RPMI7951 (cell line): ENCODE measurements at places on chromosomes 5 and 9. TPM values are rescaled to one million over a fixed set of nuclear protein-coding genes. Genes with fewer than 3 reads are reported as not detected.

- DNase-seq, result no peak
Observed at GRCh38 chr5:141815051-141815795, 63.0 kb downstream of the PCDH1 start.

- DNase-seq, result no peak
Observed at GRCh38 chr9:74921737-74922136, 31.0 kb downstream of the C9orf40 start.

DNA sequence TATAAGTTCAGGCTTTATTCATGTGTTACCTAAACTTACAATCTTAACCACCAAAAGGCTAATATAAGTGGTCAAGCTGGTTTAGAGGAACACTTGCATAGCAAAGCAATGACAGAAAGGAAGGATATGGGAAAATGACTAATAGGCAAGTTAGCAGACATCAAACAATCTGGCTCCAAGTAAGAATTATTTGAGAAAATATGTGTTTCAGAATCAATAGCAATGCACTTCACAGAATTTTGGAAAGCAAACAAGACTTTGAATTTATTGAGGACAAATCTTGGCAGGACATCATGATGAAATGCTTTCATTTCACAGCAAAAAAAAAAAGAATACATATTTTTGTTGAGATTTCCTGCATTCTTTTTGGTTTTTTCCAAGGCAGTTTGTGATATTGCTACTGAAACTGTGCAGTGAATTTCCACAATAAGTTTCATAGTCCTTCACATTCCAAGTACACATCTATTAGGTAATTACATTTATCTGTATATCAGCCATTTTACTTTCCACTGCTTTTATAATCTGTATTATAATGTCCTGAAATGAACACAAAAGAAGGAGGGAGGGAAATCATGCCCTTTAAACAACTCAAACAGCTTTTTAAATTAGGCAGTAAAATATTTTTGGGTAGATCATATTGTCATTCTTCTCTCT lies 417.9 kb downstream of the NR2F1-AS1 start:
- DNase-seq, result peak; percentile 83

DNA sequence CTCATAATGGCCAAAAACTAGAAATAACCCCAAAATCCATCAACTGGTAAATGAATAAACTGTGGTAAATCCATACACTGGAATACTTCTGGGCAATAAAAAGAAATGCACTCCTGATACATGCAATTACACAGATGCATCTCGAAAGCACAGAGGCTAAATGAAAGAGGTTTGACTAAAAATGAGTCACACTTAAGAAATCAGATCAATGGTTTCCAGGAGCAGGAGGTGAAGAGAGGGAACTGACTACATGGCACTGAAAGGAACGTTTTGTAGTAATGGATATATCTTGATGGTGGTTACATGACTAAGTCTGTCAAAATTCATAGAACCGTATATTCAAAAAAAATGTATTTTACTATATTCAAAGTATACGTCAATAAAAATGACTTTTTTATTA lies 42.4 kb downstream of the STRBP start:
- peak; percentile 28 for DNase-seq

DNA sequence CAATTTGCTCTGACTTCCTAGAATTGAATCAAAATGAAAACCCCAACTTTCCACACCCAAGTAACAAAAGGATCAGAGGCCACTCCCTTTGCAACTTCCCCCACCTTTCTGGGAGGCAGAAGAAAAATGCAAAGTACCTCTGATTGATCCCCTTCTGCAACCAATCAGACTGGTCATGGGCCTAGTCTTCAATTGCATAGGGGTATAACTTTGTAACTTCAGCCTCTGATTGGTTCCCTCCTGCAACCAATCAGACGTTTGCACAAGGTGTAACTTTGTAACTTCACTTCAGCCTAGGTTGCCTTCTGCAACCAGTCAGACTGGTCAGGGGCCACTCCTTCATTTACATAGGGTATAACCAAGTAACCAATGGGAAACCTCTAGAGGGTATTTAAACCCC lies 38.3 kb upstream of the CNOT6 start:
- no peak for DNase-seq

DNA sequence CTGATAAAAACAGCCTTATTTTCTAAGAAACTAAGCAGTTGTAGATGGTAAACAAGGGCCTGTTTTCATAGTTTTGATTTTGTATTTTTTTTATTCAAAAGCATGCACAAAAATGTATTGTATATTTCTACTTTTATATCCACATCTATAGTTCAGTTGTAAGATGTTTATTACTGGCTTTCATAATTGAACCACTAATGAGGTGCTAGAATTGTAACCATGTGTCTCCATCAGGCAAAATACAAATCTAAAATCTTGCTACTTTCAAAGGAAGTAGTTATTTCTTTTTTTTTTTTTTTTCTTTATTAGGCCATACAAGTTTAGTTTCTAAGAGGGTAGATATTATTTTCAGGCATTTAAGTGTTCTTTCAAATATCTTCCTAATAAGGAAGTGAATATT lies 1755.0 kb downstream of the MAT2B start:
- DNase-seq, result no peak

DNA sequence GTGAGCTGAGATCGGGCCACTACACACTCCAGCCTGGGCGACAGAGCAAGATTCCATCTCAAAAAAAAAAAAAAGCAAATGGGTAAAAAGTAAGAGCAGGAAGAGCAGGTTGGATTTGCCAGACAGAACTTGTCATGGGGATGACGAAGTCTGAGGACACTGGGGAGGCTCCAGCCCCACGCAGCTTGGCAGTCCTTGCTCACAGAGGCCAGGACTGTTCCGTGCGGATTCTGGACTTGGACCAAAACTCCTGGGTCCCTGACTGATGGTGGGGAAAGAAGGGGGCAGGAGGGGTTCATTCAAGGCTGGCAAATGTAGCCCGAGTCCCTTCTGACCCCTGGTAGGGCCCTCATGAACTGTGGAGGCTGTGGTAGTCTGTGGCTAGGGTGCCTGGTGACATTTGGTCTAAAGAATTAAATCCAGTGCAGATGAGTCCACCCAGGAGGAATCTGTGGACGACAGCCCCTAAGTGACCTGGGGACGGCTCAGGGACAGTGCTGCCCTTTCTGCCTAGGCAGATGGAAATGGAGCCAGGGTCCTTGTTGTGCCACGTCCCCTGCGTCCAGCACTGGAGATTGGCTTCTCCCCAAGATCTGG lies 3.1 kb downstream of the FGD3 start:
- DNase-seq, result no peak

DNA sequence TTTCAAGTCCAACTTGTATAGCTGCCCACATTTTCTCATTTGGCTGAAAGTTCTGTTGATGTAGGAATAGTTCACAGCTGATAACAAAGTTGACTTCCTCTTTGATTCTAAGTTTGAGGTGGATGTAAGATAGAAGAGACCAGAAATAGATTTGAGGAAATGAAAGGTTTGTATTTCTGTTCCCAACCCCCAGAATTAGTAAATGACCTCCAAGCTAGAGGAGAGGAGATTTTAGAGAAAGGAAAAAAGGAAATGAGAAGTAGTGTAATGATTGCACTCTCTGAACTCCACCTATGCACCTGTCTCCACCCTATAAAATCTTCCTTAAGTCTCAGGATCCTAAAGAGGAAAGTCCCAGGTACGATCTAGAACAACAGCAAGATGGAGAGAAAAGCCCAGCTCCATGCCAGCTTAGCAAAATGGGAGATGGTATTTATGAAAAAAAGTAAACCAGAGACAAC lies 130.4 kb upstream of the POC5 start:
- DNase-seq, result no peak

DNA sequence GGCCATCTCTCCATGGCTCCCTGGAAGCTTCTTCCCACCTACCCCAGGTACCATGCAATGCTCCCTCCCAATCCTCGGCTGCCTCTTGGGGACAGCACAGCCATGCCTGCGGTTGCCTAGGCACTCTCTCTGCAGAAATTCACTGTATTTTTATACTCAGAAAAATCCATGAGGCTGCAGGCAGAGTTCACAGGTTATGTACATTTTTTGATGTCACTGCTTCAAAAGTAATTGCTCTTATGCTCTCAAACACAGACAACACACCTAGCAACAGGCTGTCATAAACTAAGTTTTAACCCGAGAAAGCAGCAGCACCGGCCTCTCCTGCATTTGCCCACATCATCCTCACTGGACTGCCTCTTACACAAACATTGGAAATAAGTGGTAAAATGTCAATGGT lies 102.4 kb downstream of the AK8 start:
- DNase-seq, result no peak

DNA sequence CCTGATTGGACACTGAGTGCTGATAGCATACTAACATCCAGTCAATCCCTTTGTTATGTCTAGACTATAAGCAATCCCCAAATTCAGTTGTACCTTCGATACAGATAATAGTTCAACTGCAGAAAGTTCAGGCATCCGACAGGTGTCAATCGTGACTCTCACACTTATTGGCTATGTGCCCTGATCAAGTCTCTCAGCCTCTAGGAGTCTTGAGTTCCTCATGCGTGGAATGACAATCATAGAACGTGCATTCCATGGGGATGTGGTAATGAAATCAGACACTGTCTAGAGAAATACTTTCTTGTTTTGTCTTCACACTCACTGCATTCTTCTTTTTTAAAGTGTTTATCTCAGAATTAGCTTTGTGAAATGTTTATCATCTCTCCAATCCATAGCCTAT lies 4.8 kb downstream of the ANKRD34B start:
- no peak for DNase-seq

GRCh38 chr9:125902831-125903512 lies 155.8 kb downstream of the PBX3 start:
- DNase-seq, result no peak

- DNase-seq, result no peak
Observed at GRCh38 chr9:106110483-106110882, 416.1 kb downstream of the TMEM38B start.

DNA sequence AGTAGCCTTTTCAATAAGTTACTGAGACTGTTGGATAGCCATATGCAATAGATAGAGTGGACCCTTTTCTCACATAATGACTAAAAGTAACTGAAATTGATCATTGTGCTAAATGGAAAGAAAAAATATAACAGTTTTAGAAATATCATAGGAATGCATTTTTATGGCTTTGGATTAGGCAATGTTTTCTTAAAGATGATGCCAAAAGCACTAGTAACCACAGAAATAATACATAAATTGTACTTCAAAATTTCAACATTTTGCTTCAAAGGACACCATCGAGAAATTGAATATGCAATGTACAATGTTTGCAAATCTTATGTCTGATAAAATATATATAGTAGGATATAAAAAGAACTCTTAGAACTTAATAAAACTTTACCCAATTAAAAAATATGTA lies 1267.5 kb upstream of the CDH9 start:
- no peak for DNase-seq

- DNase-seq, result no peak
Observed at GRCh38 chr9:114091711-114092110, 7.4 kb downstream of the KIF12 start.

GRCh38 chr9:95095641-95096355 lies 221.7 kb downstream of the FANCC start:
- no peak for DNase-seq

GRCh38 chr5:6885581-6885980 lies 172.3 kb downstream of the TENT4A start:
- no peak for DNase-seq

GRCh38 chr5:173324115-173325001 lies 3.9 kb downstream of the STC2 start:
- DNase-seq, result peak; percentile 97

GRCh38 chr5:131649161-131649560 lies 14.1 kb upstream of the RAPGEF6 start:
- DNase-seq, result no peak

GRCh38 chr5:123610665-123611405 lies 98.9 kb downstream of the CSNK1G3 start:
- peak; percentile 54 for DNase-seq

DNA sequence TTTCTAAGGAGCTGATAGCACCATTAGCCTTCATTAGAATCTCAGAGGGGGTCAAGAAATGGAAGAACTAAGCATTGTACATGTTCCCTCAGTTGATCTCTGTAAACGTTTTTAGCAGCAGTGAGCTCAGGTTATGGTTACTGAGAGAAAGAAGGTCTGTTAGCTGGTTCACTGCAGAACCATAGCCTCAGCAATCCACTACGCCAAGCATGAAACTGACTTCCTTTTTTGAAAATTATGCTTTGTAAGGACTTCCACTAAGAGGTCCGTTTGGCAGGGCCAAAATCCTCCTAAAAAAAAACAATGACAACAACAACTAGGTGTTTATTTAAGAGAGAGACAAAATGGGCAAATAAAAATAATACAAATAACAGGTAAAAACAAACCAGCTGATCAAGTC lies 273.3 kb downstream of the AOPEP start:
- DNase-seq, result no peak

DNA sequence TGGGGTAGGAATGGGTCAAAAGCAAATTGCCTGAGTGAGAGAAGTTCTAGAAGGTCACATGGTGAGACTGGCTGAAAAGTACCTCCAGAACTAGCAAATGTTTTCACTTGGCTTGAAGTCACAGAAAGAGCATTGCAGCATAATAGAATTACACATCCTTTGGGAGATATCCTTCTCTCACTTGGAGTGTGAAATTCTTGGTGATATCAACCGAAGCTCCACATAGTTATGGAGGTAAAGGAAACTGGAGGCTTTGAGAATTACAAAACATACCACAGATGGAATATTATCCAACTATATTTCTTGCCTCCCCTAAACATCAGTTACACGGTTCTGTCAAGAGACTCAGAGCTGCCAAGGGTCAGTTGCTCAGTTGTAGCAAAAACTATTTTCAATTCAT lies 182.4 kb downstream of the SEMA5A start:
- DNase-seq, result no peak

- no peak for DNase-seq
Observed at GRCh38 chr5:78661691-78662090, 13.1 kb upstream of the LHFPL2 start.

GRCh38 chr9:89234205-89235067 lies 55.8 kb upstream of the SHC3 start:
- peak; percentile 22 for DNase-seq

SMIM33 gene
- not detected in 2 replicates for total RNA-seq

CDH9 gene
- not detected in 2 replicates for total RNA-seq

NCBP1 gene
- 47.4 and 56.4 TPM in 2 replicates for total RNA-seq

PCDHB4 gene
- total RNA-seq, result under 0.01 and 0.12 TPM in 2 replicates

TAS2R1 gene
- not detected in 2 replicates for total RNA-seq

KIAA1958 gene
- total RNA-seq, result 1.7 TPM in 2 replicates

MYMK gene
- not detected in 2 replicates for total RNA-seq

LYRM7 gene
- total RNA-seq, result 10.1 and 12.2 TPM in 2 replicates

ORM2 gene
- total RNA-seq, result not detected in 2 replicates

TTC39B gene
- 2.1 and 2.4 TPM in 2 replicates for total RNA-seq

MCC gene
- total RNA-seq, result 10.3 and 11.3 TPM in 2 replicates

CNTNAP3B gene
- 0.78 and 1.3 TPM in 2 replicates for total RNA-seq

FCN2 gene
- total RNA-seq, result not detected in 2 replicates
